ENCODE measurements at places on chromosomes 5 and 9. TPM values are rescaled to one million over a fixed set of nuclear protein-coding genes. Genes with fewer than 3 reads are reported as not detected.

Gene DND1
- 3.3 TPM for total RNA-seq

Gene FAM219A
- total RNA-seq = 14.7 TPM

Gene PTPRD
- 0.05 TPM for total RNA-seq

Gene ERAP2
- total RNA-seq = 54.4 TPM

Gene DMGDH
- not detected for total RNA-seq

Gene DBH
- not detected for total RNA-seq

- DNase-seq = no peak
These were observed 133.4 kb upstream of the SPEF2 start for GRCh38 chr5:35484241-35484640.

DNA sequence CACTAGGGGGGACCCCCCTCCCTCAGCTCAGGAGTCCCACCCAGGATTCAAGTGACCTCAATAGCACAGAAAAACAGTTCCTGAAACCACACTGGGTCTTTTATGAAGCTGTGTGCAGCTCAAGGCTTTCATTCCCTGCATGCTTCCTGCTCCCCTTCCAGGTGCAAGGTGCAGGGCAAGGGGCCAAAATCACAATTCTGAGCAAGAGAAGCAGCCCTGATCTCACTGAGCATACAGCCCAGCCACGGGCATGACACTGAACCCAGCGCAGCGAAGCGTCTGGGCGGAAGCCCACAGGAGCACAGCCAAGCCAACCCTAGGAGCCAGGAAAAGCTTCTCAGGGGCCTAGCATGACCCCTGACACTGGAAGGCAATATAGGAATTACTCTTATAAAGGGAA, 62.9 kb downstream of the IRX2 start:
- no peak for DNase-seq

DNA sequence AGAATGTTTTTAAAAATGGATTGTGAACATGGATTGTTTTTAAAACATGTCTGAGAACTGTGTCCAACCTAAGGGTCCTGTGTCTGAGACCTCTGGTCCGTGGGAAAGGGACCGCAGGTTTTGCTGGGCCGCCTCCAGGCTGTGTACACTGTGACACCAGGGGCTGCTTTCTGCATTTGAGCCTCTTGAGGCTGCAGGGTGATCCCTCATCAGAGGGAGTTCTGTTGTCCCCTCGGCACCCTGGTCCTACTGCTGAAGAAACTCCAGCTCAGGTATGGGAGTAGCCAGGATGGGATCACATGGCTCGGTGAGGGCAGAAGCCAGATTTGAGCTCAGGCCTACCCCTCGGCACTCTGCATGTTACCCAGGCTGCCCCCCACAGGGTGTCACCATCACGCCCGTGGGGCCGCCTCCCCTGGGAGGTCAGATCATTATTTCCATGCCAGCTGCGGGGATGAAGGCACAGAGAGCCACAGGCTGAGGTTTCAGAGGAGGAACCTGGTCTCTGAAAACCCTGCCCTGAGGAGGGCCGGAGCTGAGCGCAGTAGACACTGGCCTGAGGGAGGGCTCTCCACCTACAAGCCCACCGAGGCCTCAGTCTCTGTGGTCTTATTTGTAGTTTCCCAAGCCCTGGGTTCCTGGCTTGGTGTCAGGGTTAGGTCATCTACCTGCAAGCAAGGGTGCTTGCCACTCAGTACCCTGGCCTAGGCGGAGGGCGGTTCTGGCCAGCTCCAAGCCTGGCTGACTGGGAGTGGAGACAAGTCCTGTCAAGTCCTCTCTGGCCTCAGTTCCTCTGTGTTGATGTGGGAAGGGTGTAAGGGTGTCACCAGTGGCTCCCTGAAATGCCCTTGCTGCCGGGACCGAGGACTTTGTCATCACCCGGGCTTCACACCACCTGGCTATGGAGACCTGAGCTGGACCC, 2.8 kb downstream of the PRR7 start:
- DNase-seq = no peak

DNA sequence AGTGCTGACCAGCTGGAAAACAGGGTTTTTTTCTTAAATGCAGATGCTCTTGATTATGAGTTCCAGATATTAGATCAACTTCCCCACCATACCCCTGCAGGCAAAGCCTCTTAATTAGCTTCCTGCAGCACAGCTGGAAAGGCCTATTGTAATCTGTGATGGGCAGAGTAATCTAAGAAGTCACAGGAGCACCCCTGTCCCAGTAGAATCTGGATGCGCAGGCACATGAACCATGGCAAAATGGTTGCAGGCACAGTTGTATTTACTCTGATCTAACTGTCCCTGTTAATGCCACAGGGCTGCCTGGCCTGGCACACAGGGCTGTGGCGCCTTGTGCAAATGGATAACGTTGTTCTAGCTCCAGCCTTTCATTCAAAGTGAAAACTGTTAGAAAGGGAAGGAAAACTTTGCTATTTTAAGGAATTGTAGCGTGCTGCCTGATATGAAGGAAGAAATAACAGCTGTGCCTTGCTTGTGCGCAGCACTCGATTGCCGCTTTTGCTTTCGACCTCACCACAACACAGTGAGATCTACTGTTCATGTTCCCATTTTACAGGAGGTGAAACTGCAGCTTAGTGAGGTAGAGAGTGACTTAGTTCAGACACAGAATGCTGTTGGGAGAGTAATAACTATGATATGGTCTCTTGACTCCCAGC, 2.3 kb downstream of the TGFBI start:
- DNase-seq = no peak

DNA sequence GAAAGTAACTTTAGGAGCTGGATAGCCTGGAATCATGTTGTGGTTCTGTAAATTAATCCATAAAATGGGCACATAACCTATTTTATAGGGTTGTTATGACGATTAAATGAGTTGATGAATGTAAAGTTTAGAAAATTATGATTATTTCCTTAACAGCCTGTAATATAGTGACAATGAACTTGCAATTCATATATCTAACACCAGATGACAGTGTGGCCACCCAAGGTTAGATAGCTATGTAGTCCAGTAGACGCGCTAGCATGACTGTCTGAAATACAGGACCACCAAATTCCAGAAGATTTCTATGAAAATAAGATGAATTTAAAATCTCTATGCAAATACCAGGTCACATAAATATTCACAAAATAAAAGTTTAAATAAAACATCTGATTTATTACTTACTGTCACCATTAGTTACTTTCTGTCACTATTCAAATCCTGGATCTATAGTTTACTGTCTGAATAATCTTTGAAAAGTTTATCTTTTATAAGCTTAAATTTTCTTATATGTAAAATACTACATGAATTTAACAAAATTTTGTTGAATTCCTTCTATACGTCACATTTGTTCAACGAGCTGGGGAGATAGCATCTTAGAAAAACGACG, 26.1 kb upstream of the MACIR start:
- DNase-seq = no peak

GRCh38 chr9:102185371-102185770, 446.9 kb upstream of the GRIN3A start:
- DNase-seq = no peak

GRCh38 chr5:131265311-131265803, 1.5 kb downstream of the CDC42SE2 start:
- no peak for DNase-seq

- no peak for DNase-seq
These were observed 507.8 kb upstream of the ZNF608 start for GRCh38 chr5:125254267-125254666.

DNA sequence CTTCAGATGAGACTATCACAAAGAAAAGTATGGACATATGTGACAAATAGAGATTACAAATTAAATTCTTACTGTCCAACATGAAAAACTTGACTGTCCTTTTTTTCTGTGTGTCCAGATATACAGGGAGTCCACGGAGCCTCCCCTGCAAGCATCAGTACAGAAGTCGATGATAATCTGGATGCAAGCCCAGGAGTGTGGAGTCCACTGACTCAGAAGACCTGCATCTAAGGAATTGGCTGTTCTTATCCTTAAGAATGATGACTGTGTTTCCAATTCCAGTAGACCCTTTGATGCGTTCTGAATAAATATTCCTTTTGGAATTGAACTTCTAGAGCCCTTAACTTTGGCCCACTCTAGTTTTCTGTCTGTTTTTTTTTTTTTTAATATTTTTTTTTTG, 56.7 kb upstream of the TAF11L2 start:
- no peak for DNase-seq

DNA sequence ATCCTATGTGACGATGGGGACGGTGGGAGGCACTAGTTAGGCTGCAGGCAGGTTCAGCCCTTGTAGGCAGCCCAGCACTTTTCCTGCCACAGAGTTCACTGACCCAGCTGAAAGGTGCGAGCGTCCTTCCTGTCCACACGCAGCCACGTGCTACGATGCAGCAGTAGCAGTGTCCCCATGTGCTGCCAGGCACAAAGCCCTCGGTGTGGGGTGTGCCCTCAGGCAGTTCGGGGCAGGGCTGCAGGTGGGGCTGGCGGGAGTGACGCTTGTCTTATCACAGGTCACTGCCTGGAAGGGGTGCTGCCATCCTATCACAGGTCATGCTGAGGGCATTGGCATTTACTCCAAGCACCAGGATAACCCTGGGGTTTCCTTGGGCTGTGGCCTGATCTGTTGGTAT, 46.8 kb upstream of the CLPTM1L start:
- DNase-seq = no peak

DNA sequence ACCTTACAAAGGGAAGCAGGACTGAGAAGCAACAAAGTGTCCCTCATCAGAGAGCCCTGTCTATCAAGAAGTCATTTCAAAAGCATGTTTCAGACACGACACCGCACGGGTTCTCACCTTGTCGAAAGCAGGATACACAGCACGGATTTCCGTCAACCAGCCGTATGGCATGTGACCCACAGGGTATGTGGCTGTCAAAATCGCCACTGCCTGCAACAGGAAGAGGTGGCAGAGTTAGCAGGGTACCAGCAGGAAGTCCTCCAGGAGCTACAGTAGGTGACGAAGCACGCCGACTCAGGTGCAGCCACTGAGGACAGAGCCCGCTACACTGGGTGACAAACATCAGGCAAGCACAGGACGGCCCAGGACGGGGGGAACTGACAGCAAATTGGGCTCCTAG, 81.2 kb downstream of the OTULIN start:
- DNase-seq = no peak

DNA sequence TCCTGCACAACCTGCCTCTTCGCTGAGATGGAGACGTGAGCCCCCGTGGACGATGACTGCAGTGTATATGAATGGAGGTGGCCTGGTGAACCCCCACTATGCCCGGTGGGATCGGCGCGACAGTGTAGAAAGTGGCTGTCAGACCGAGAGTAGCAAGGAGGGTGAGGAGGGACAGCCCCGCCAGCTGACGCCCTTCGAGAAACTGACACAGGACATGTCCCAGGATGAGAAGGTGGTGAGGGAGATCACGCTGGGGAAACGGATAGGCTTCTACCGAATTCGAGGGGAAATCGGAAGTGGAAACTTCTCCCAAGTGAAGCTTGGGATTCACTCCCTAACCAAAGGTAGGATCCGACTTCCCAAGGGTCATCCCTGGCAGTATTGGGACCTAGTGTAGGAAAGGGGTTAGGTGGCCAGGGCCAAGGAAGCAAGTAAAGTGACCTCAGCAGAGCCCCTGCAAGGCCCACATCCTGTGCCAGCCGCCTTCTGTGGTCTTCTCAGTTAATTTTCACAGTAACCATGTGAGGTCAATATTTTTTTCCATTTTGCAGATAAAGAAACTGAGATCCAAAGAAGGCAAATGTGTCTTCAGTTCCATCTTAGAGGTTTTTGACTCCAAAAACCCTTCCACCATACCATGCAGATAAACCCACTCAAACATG, 53.8 kb downstream of the NIM1K start:
- no peak for DNase-seq

- no peak for DNase-seq
These were observed 4.5 kb downstream of the LSM11 start for GRCh38 chr5:157747766-157748700.

- DNase-seq = no peak
These were observed 399.0 kb downstream of the HTR1A start for GRCh38 chr5:63563008-63563917.

- DNase-seq = no peak
These were observed 1.6 kb downstream of the GTF3C4 start for GRCh38 chr9:132671620-132672412.

GRCh38 chr5:56026863-56027300, 32.1 kb upstream of the IL6ST start:
- DNase-seq = no peak

DNA sequence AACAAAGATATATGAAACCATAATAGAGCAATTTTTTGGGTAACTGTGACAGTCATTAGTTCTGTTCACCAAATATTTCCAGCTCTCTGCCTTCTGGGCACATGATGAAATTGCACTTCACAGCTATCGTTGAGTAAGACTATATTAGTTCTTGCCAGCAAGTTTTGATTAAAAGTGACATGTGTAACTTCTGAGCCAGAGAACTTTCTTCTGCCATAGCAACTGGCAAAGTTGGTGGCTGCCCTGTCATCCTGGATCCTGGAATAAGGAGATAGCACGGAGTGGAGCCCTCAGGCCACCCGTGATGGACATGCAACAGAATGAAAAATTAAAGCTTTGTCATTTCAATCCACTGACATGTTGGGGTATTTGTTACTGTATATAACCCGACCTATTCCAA, 194.4 kb upstream of the VCAN start:
- no peak for DNase-seq

DNA sequence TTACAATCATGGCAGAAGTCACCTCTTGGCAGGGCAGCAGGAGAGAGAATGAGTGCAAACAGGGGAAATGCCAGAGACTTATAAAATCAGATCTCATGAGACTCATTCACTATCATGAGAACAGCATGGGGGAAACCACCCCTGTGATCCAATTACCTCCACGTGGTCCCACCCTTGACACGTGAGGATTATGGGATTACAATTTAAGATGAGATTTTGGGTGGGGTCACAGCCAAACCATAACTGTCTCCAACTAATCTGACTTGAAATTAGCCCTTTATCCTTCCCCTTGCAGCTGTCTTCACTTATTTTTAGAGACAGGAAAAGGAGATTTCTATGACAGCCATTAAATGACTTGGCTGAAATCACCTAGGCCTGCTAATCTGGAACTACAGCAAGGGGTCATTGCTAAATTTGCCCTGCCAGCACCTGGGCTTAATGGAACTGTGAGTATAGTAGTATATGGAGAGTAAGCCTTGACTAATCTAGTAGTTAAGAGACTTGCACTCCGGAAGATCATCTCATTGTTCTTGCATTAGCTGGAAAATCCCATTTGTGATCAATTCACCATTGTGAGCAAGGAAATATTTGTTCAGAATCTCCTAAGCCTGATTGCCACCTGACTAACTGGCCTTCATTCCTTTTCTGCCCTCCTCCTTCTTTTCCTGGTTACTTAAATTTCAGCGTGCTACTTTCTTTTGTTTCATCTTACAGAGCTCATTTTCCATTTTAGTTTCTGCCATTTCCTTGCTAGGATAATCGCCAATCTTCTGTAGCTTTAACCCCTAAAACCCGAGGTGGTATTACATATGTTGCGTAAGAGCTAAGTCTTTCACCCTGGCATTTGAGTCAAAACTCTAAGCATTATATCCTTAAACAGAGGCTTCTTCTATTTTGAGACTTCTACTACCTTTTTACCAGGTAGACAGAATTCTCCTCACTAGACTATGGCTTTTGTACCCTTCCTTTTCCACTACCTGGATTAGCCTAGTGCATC, 65.3 kb upstream of the RUSC2 start:
- DNase-seq = no peak

DNA sequence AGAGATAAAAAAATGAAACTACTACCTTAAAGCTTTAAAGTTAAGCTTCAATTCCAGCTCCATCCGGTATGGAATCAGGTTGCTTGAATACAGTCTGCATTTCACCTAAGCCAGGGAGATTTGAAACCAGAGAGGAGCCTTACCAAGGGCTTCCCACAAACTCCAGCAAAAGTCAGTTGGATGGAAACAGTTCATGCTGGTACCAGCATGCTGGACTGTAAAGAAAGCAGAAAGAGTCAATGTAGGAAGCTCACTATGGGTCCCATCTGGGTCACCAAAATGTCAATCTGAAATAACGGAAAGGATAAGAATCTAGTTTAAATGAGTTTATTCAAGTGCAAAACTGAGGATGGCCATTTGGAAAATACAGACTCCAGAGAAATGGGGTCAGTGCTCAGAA, 65.3 kb downstream of the CDO1 start:
- DNase-seq = no peak

Measured in activated T-helper 1 cell treated with anti-CD3 and anti-CD28 coated beads, Interleukin-12 subunit alpha, Interleukin-12 subunit beta, Interleukin-2, Interleukin-4 antibody, amounts not matched to agents 30 ng/mL and 10 ng/mL and 1 ng/mL, durations not matched to agents 14 hours and 24 hours and 36 hours (primary cell).